ENCODE measurements at places on chromosomes 11 and 22.

GRCh38 chr11:69376155-69377028 is 82.4 kb downstream of the MYEOV start:
- DNase-seq: no peak

- no peak for DNase-seq
Observed at GRCh38 chr11:117875382-117876058, 938 bp downstream of the FXYD6 start.

DNA sequence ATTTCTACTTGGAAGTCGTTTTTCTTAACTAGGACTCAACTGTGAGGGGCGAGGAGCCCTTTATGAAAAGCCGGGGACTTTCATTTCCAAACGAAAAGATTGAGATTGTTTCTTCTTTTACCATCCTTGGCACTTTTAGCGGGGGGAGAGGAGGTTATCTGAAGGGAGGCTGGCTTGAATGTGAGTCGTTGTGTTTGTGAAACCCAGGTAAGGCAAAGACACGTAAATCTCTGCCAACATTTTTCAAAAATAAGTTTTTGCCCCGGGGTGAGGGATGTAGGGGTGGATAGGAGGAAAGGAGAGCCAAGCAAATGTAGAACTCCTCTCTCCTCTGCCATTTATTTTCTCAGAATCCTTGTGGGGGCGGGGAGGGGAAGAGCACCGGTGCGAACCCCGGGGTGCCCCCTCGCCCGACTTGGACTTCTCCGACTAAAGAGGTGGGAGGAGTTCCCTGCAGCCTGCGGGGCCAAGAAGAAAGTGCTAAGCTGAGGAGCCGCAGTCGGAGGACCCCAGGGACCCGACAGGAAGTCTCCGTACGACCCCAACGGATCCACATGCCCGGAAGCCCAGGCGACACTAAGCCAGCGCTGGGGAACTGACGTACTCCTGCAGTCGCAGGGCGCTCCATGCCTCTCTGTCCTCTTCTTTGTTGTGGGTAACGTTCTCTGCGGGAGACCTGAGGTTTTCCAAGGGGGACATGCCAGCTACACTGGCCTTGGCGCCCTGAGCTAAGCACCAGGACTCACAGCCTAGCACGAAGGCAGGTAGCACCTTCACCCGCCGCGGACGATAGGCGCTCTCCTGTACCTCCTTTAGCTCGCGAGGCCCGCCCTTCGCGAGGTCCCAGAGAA is 2.4 kb upstream of the WT1 start:
- no peak for DNase-seq

GRCh38 chr11:108857382-108857781 is 192.5 kb downstream of the DDX10 start:
- DNase-seq: no peak

DNA sequence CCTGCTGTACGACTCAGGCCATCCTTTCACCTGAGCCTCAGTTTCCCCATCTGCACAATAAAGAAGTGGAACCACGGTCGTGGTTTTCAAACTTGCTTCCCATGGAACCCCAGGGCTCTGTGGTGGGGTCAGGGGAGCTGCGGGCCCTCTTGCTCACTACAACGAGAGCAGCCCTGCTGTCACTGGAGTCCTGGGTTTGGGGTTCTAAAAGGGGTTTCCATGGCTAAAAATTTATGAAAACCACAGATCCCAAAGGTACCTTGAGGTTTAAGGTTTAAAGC is 45.4 kb upstream of the CARS1 start:
- DNase-seq: no peak

GRCh38 chr22:32410459-32410858 is 1.6 kb downstream of the RTCB start:
- no peak for DNase-seq

DNA sequence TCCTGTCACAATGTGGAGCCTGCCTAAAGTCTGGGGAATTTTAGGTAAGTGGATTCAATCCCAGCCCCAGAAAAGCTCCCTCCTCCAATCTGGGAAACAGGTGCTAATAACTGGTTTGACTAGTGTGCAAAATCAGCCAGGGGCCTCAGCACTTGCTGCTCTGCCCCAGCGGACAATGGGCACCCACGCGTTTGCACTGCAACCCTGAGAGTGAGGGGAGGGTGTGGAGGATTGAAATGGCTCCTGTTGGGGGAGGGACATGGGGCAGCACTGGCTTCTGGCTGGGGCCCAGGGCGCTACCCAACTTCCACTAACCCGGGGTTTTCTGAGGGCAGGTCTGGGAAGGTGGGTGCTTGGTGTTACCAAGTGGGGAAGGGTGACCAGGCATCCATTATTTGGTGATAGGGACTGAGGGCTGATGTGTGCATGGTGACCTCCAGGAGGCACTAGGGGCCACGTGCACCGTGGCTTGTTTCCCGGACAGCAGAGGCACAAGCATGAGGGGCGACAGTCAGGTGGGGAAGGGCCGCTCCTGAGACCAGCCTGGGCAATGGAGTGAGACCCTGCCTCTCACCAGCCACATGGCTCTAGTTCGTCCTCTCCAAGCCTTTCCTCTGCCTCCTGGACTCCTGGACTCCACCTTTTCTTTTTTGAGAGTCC is 4.3 kb upstream of the PNPLA5 start:
- no peak for DNase-seq

- DNase-seq: no peak
Observed at GRCh38 chr11:95147364-95147905, 57.8 kb downstream of the ENDOD1 start.

DNA sequence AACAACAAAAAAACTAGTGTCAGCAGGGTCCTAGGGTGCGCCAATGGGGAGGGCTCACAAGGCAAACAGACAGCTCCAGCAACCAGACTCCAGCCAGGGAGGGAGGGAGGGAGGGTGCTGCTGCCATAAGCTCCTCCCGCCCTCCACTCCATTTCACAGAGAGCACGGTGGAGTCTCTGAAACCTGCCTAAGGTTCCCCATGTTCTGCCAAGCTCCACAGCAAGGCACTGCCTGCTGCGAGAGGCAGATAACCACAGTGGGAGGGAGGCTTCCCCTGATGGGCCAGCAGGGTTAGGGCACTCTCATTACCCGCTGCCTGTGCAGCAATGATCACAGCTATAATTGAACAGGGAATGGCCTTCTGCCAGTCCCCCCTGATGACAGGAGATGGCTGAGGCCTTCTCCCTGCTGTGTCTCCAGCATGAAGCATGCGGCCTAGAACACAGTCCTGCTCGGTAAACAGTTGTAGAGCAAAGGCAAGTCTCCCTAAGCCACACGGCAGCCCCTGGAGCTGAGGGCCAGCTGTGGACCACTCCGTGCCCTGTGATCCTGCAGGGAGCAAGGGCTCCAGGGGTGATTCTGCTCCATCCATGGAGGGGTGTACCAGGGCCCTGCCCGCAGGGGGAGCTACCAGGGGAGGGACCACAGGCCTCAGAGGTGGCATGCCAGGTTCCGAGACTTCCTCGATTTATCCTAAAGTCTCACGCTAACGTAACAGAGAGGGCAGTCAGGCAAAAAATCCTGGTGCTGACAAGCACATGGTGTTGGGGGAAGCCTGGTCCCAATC is 42.9 kb downstream of the PC start:
- no peak for DNase-seq

DNA sequence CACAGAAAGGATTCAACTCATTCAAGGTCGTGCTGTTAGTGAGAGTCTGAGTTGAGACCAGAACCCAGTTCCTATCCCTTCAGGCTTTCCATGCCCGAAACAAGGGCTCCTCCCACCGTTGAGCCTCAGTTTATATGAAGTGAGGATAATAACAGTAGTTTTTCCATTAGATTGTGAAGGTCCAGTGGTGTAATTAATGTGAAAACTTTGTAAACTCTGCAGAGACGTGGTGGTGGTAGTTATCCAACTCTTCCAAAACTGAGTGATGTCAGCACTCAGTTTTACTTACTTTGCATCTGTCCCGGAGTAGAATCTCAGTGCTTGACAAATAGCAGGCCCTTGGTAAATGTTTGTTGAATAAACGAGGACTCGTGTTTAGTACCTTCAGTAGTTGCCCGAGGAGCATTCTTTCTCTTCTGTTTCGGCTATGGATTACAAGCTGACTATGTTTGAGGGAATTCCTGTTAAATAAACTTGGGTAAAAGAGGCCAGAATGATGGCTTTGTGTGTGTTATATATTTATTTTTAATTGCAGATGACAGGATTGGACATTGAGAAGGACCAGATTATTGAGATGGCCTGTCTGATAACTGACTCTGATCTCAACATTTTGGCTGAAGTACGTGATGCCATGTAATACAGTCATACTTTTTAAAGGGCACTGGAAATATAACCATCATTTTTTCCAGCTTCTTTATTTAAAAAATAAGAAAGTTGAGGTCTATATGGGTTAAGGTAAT is 1.0 kb downstream of the REXO2 start:
- DNase-seq: no peak

GRCh38 chr11:48006301-48006992 is 26.1 kb downstream of the PTPRJ start:
- DNase-seq: no peak

GRCh38 chr11:63882555-63883242 is 34.3 kb downstream of the RCOR2 start:
- DNase-seq: no peak

Data from activated naive CD4-positive, alpha-beta T cell (primary cell).